Heart right ventricle (tissue), 16 donors: ENCODE measurements at places on chromosomes 3 and 15. TPM values are rescaled to one million over a fixed set of nuclear protein-coding genes. Genes with fewer than 3 reads are reported as not detected.

The C2CD4A gene
- 0.01 TPM for polyA plus RNA-seq

The RTP4 gene
- polyA plus RNA-seq: 1.7 TPM

The TMEM108 gene
- polyA plus RNA-seq: 0.67 TPM

The GJD2 gene
- polyA plus RNA-seq: 0.01 TPM

The FOXL2 gene
- polyA plus RNA-seq: not detected

The CPLX3 gene
- polyA plus RNA-seq: 14.6 TPM

The WDR5B gene
- polyA plus RNA-seq: 1.8 TPM

The GRAMD2A gene
- polyA plus RNA-seq: 0.06 TPM

The TGFBR2 gene
- polyA plus RNA-seq: 81.4 TPM

The SERINC4 gene
- 0.59 TPM for polyA plus RNA-seq

The UBAP1L gene
- 5.3 TPM for polyA plus RNA-seq

The LRRC57 gene
- polyA plus RNA-seq: 6.9 TPM

The ZNF662 gene
- 0.91 TPM for polyA plus RNA-seq

The BHLHE40 gene
- 10.0 TPM for polyA plus RNA-seq

The KBTBD12 gene
- polyA plus RNA-seq: 5.1 TPM

The MOBP gene
- polyA plus RNA-seq: 0.01 TPM

The ROBO1 gene
- polyA plus RNA-seq: 2.8 TPM

DNA sequence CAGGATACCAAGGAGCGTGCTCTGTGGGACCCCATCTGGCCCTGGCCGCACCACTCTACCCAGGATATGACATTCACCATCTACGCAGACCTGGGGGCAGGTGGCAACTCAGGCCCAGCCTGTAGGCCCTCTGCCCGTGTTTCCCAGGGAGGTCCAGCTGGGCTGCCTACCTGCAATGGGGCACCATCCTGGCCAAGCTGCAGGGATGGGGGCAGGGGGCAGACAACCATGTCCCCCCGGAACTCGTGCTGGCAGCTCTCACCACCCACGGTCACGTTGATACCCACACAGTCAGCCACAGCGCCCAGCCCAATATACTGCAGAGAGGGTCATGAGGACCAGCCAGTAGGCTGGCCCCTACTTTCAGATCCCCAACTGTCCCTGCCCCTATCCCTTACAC, 7.9 kb downstream of the MST1R start:
- DNase-seq: no peak

DNA sequence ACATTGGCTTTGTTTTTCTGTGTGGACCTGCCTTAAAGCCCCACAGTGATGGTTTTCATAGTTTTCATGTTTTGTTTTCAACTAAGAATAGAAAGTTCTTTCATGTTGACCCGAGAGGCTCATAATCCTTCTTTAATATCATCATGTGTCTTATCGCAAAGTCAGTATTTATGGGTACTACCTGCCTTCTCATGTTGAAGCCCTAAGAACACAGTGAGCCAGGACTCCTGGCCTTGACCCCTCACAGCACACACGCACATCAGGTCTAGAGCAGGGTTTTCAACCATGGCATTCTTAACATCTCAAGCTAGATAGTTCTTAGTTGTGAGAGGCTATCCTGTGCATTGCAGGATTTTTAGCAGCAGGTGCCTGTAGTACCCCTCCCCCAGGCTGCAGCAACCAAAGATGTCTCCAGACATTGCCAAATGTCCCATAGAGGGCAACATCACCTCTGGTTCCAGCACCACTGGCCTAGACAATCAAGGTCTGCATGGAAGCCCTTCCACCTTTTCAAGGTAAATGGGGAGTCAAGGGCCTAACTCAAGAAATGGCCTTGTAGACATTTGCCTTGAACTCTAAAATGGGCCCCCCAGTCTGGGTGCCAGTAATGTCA, 118.3 kb downstream of the MTHFS start:
- DNase-seq: no peak

GRCh38 chr3:194259982-194260766, 91.0 kb downstream of the CPN2 start:
- DNase-seq: no peak

DNA sequence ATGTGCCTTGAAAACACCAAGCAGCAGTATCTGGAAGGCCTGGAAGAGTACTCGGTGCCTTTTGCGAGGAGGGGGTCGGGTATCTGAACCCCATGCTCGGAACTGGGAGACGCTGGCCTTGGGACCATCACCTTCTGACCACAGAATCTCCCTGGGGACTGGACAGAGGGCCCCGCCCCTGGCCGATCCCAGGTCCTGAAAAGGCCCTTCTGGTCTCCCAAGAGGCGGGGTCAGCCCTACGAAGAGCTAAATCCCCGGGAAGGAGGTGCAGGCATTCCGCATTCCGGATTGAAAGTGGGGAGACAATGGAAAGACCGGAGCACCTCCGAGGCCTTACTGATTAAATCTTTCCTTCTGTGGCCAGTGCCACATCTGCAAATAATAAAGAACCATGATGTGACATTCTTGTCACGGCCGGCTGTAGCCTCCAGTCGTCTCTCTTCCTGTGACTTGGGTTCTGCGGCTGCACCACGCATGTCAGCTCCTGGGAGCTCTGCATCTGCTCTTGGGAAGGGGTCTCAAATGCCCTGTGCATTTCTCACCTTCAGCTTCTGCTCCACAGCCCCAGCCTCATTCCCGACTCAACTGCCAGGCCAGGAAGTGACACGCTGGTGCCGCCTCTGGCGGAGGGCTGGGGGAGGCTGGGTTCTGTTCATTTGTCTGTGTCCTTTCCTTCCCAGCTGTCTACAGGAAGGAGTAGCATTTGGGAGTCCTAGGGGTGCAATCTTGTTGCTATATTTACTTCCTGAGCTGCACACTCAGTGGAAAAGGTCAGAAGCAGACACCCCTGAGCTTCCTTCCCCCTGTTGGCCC, 173.5 kb downstream of the KLF13 start:
- DNase-seq: no peak

DNA sequence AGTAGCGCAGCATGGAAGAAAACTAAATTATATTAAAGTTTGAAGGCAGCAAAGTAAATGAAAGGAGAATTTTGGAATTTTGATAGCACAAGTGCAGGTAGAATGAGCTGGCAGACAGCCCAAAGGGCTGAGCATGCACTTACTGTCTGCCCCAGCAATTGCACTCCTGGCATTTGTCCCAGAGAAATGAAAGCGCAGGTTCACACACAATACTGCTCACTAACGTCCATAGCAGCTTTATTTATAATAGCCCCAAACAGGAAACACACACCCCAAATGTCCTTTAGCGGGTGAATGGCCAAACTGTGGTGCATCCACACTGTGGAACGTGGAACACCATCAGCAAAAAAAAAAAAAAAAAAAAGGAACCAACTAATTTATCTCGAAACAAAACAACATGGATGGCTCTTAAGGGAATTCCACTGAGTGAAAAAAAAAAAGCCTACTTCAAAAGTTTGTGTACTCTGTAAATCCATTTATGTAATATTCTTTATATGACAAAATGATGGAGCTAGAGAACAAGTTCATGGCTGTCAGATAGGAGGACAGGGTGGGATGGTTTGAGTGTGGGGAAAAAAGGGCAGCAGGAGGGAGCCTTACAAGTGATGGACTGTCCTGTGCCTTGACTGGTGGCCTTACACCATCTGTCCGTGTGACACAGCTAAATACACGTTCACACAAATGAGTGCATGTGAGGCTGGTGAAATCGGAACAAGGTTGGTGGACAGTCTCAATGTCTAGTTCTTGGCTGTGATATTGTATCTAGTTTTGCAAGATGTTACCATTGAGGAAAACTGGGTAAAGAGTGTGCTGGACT, 6.0 kb upstream of the TM2D3 start:
- no peak for DNase-seq

- no peak for DNase-seq
These were observed 386.2 kb upstream of the ARHGEF26 start for GRCh38 chr3:153734777-153735551.

- DNase-seq: no peak
These were observed 1.4 kb upstream of the TGFBR2 start for GRCh38 chr3:30605005-30605404.

GRCh38 chr3:112647122-112647521, 6.2 kb upstream of the CCDC80 start:
- no peak for DNase-seq

GRCh38 chr3:51673802-51674654, 3.0 kb downstream of the TEX264 start:
- no peak for DNase-seq

GRCh38 chr15:36498401-36498800, 81.0 kb upstream of the CDIN1 start:
- no peak for DNase-seq

GRCh38 chr3:193744048-193744821, 151.2 kb downstream of the OPA1 start:
- DNase-seq: no peak

GRCh38 chr3:195868336-195868865, 40.0 kb downstream of the TNK2 start:
- DNase-seq: no peak

- DNase-seq: no peak
These were observed 234.5 kb downstream of the KLF13 start for GRCh38 chr15:31561156-31561555.

DNA sequence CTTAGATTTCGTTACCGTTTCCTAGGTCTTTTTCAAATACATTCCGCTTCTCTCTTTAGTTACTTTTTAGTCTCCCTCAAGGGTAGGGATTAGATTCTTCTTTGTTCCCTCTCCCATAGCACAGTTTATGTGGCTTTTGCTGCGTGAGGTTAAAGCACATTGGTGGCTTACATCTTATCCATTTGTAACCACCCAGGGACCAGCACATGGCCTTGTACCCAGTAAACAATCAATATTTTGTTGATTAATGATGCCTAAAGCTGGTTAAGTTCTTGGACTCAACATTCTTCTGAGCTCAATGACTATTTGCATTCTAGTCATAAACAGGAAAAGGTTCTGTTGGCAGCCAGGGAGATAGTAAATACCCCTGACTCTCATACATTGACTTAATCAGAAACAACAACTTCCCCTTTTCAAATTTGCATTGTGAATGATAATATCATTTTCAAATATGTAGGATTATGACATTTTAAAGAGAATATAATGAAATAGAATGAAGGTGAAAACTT, 60.2 kb downstream of the CACNA1D start:
- no peak for DNase-seq

DNA sequence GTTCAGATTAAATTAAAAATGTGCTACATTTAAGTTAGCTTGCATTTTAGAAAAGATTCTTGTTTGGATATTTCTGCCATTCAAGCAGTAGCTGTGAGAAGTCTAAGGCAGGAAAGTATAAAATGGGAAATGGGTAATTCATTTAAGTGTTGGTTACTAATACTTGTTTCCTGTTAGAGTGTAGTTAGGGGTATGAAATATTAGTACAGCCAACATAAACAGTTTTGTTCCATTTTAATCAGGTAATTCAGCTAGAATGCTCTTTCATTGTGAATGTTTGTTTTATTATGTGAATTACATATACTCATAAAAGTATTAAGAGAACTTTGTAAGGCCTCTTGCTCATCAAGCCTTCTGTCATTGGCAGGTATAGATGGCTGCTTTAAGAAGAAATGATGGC, 19.9 kb downstream of the TATDN2 start:
- no peak for DNase-seq

DNA sequence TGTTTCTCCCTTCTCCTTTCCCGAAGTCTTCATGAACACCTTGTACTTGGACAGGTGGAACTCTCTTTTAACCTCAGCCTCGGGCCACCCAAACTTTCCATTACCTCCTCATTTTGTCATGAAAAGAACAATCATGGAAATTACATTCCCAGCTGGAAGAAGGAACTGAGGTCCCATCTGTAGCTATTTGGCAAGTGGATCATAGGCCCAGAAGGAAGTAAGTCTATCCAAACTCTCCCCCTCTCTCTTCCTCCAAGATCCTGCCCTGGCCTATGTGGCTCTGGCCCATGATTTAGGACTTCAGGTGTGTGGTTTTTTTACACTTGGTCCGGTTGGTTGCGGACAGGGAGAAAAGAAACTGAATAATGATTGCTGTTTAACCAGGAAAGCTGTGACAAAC, 44.1 kb downstream of the ITGB5 start:
- no peak for DNase-seq

- DNase-seq: no peak
These were observed 90.4 kb downstream of the TJP1 start for GRCh38 chr15:29731865-29732264.

DNA sequence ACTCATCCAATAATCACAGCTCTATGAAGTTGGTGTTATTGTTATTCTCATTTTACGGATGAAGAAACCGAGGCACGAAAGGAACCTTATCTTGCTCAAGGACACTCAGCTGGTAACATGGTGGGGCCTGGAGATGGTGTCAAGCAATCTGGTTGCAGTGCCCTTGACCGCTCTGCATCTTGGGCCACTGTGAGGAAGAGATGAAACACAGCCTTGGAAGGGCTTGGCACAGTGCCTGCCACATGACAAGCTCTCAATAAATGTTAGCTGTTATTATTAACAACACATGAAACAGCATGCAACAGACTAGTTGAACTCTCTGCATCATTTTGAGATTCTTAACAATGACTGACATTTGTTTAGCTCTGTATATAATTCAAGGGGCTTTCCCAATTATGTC, 10.1 kb upstream of the ITGA11 start:
- no peak for DNase-seq

GRCh38 chr3:83438188-83438587, 1520.6 kb upstream of the CADM2 start:
- DNase-seq: no peak
